NCI-H2081 treated with DMSO at 0.1 percent for 48 hours (cell line): ENCODE measurements at places on chromosomes 16 and 17.

- DNase-seq: no peak
Measured at GRCh38 chr17:79819085-79819484, 20.2 kb downstream of the CBX4 start.

GRCh38 chr17:68782789-68783188 lies 172.4 kb downstream of the ABCA8 start:
- no peak for DNase-seq

DNA sequence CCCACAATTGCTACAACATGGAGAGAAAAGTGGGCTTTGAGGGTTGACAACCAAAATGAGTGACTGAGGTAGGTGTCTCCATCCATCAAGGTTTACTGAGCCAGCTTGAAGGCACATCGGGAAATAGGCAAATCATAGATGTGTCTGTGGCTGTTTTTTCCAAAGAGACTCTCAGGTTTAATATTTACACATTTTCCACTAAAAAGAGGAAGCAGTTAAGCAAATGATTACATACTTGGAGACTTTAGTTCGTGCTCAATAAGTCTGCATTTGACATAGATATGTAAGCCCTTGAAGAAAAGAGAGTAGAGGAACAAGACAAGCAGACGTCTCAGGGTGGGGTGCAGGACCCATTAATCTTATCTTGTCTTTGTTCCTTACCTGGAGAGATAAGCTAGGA lies 148.9 kb upstream of the COX10 start:
- DNase-seq: no peak

DNA sequence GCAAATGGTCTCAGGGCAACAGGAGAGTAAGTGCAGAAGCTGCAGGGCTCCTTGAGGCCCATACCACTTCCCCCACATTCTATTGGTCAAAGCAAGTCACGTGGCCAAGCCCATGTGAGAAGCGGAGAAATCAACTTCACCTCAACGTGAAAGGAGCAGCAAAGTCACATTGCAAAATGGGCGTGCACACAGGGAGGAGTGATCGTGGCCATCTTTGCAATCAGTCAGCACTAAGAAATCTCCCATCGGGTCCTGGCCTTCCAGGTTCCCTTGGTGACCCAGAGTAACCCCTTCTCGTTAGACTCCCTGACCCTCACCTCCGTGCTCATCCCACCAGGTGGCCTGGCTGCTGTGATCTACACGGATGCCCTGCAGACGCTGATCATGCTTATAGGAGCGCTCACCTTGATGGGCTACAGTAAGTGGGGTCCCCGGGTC lies 38.0 kb downstream of the SLC5A11 start:
- DNase-seq: no peak

- no peak for DNase-seq
Measured at GRCh38 chr17:9427465-9428315, 147.9 kb downstream of the STX8 start.

DNA sequence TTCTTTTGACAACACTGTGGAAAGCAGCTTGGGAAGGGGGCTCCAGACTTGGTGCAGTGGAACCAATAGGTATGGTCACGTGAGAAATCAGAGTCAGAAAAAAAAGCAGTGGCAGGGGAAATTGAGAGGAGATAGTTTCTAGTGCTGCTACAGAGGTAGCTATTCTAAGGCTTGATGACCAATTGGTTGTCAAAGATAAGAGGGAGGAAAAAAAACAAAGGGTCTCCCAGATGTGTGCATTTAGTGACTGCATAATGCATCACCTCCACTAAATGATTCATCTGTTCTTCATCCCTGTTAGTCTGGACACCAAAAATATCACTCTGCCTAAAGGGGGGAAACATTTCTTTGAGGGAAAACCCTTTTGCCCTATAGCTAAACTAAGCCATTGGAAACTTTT lies 56.5 kb downstream of the PIGL start:
- DNase-seq: no peak

DNA sequence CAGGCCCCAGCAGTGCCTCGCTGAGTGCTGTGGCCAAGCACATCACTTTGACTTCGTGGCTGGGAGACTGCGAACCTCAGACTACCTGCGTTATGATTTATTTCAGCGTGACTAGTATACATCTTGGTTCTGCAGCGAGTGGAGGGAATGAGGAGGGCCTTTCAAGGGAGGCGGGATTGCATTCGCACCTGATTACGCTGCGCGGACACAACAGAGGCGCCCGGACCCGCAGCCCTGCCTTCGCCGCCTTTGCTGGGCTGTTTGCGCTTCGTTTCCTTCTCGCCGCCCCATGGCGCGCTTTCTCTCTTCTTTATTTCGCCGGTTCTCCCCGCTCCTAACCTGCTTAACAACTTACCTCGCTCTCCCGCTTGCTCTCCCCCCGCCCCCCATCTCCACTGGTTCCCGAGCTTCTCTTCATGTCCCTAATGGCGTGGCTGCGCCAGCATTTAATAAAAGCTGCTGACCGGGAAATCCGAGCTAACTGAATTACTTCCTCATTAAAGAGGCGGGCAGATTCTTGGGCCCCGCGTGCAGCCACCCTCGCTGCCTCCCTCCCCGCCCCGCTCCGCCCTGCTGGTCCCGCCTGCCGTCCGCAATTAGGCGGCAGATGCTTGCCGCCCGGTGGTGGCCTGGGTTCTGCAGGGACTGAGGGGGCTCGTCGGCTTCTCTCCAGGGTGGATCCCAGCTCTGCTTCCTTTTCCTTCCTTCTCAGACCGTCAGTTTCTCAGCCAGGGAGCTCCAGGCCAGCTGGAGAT lies 257.6 kb upstream of the SDK2 start:
- no peak for DNase-seq

DNA sequence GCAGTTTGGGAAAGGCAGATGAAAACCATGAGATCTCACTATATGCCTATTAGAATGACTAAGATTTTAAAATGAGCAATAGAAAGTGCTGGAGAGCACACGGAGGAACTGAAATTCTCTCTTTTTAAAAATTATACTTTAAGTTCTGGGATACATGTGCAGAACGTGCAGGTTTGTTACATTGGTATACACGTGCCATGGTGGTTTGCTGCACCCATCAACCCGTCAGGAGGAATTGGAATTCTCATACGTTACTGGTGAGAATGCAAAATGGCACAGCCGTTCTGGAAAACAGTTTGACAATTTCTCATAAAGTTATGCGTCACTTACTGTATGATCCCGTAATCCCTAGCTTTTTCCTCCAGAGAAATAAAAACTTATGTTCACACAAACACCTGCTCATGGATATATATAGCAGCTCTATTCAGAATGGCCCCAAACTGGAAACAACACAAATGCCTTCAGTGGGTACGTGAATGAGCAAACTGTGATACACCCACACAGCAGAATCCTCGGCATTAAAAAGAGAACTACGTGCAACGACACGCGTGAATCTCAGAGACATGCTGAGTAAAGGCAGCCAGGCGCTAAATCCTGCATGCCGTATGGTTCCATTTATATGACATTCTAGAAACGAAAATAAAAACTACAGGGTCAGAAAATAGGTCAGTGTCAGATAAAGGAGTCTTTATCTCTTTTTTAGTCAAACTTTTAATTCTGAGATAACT lies 11.8 kb downstream of the PIK3R6 start:
- no peak for DNase-seq

- no peak for DNase-seq
Measured at GRCh38 chr16:2592786-2593185, 55.0 kb downstream of the PDPK1 start.

GRCh38 chr17:73030501-73030921 lies 62.0 kb downstream of the SLC39A11 start:
- no peak for DNase-seq

- no peak for DNase-seq
Measured at GRCh38 chr16:28910086-28911031, 14.7 kb downstream of the RABEP2 start.

DNA sequence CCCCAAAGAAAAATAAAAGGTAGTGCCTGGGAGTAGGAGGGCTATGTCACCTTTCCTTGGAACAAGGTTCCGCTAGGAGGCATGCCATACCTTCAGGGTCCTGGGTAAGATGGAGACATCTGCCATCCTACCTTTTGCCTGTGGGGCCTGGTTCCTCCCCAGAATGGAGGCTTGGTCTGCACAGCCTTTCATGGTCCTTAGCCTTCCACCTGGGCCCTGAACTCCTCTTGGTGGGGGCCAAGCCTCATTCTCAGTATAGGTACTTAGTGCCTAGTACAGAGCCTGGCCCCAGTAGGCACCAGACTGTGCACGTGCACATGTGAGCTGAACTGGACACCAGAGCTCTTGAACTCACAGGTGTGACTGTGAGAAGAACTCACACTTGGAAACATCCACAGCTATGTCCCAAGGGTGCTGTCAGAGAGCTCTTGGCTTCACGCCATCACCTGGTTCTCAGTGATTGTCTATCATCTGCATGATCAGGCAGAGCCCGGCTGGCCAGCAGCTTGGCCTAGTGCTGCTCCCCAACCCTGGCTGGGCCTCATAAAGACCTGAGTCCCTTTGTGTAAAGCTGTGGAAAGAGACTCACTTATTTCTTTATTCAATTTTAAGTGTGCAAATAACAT lies 143.2 kb downstream of the SOCS1 start:
- DNase-seq: no peak

DNA sequence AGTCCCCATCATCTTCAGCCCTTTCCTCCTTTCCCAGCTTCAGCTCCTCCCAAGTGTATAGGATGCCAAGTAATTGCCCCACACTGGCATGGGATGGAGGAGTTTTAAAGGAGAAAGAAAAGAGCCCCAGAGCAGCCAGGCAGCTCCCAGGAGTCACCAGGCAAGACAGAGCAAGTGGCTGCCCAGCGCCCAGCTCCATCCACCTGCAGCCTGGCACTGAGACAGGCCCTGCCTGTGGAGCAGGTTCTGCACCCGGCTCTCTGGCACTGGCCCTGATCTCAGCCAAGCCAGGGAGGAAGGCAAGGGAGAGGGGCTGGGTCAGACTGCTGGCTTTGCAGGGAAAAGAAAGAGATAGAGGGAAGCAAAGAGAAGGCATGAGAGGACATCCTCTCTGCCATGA lies 21.7 kb downstream of the FOXN1 start:
- DNase-seq: no peak

DNA sequence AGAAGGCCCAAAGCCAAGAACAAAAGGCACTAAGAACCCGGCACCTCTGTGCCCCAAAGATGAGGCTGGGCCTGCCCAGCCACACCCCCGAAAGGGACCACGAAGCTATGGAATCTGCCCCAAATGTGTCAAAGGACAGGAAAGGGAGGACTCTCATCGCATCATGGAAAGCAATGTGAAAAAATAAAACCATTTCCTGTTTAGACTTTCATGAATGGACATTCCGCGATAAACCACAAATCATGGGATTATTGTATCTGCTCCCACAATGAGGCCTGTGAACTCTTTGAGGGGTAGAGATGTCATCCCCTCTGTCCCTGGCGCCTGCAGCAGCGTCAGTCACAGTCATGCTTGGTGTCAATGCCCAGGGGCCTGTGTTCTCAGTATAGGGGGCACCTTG lies 135.0 kb downstream of the COPRS start:
- no peak for DNase-seq

GRCh38 chr17:55629995-55630394 lies 92.7 kb downstream of the TMEM100 start:
- DNase-seq: no peak

GRCh38 chr17:81955756-81956544 lies 5.0 kb downstream of the NOTUM start:
- no peak for DNase-seq

DNA sequence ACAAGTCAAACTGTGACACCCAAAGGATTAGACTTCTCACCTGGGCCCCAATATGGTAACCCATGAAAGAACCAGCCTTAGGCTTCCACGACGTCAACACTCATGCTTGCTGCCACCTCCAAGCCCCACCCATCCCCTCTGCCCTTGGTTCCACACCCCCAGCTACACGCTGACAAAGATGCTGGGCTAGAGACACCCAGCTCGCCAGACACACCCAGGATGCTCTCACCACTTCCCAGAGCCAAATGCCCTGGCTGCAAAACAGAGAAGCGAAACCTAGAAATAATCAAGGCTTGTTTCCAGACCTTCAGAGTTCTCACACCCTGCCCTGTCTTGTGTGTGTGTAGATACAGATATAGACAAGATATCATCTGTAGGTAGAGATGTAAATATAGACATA lies 26.0 kb upstream of the ADCY9 start:
- no peak for DNase-seq

- DNase-seq: no peak
Measured at GRCh38 chr17:325270-326009, 27.2 kb downstream of the RPH3AL start.

GRCh38 chr17:77200711-77201110 lies 59.9 kb downstream of the SEC14L1 start:
- DNase-seq: no peak

DNA sequence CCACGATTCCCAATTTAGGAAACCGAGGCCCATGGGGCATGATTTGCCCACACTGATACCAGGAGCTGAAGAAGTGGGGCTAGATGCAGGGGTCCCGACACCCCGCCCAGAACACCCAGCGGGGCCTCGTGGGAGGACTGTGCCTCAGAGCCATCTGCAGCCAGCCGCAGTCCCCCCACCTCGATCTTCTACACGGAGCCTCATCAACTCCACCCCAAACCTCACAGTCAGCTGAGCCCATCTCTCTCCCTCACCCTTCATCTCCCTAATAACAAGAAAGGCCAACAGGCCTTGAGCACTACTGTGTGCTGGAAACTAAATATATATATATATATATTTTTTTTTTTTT lies 4.2 kb downstream of the ITGAE start:
- DNase-seq: no peak

- DNase-seq: no peak
Measured at GRCh38 chr16:2194852-2195321, 1.5 kb downstream of the CASKIN1 start.

DNA sequence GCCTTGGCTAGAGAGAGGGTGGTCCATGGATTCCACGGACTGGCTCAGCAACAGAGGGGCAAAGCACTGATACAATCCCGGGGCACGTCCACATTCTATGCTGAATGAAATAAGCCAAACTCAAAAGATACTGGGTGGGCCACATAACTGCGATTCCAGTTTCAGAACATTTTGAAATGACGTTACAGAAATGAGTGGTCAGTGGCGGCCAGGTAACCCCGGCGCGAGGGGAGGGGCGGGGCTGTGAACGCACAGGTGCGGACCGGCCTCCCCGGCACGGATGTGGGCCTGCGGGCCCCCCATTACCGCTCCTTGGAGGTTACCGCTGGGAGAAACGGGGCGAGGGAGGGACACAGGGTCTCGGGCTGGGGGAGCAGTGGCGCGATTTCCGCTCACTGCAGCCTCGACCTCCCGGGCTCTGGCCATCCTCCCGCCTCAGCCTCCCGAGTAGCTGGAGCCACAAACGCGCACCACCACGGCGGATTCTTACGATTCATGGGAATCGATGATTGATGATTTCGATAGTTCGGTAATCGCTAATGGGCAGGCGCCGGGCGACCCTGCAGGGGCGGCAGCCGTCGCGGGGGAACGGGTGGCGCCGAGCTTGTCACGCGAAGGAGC lies 559 bp downstream of the MVD start:
- no peak for DNase-seq

GRCh38 chr16:10981697-10982216 lies 37.4 kb downstream of the CLEC16A start:
- no peak for DNase-seq
